ENCODE measurements at places on chromosomes 2 and 18.

GRCh38 chr2:201631041-201631440 is 12.3 kb downstream of the TMEM237 start:
- no peak for DNase-seq

GRCh38 chr2:55519938-55520885 is 694 bp downstream of the CFAP36 start:
- DNase-seq: peak; percentile 53

DNA sequence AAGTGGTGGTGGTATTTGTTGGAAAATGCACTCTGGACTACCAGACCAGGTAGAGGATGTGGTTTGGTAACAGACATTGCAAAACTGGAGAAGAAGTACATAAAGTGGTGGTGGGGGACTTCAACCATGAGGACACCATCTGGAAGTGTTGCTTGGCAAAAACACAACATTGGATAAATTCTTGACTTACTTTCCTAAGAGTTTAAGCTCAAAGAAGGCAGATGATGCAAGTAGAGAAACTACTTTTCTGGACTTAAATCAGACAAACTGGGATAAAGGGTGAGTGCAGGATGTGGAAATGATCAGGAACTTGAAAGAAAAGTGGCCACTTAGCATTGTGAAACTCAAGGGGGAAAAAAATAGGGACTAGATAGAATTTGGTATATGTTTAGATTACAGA is 487.4 kb downstream of the ZEB2 start:
- no peak for DNase-seq

GRCh38 chr2:9984217-9984739 is 32.8 kb downstream of the GRHL1 start:
- DNase-seq: peak; percentile 22

DNA sequence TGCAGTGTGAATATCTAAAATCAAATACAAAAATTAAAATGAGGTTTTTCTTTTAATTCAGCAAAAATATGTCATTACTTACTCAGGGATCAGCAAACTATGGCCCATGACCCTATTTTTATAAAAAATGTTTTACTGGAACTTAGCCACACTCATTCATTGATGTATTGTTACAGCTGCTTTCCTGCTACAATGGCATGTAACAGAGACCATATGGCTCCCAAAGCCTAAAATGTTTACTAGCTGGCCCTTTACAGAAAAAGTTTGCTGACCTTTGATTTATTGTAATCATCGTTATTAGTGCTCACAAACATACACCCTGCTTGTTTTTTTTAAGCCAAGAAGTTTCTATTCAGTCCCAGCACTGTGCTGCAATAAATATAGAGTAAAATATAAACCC is 120.3 kb downstream of the PLA2R1 start:
- no peak for DNase-seq

DNA sequence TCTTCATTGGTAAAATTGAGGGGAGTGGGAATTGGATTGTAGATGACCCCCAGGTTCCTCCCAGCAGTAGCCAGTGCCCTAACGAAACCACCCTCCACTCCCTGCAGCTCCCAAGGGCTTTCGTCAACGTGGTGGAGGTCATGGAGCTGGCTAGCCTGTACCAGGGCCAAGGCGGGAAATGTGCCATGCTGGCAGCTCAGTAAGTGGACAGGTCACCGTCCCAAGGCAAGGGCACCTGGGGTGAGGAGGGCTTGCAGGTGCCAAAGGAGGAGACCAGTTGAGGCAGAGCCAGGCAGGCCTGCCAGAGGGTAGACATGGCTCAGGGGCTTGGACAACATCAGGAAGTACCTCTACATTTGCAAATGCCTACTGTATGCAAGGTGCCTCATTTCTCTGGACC is 122.6 kb upstream of the PPP1CB start:
- DNase-seq: no peak

DNA sequence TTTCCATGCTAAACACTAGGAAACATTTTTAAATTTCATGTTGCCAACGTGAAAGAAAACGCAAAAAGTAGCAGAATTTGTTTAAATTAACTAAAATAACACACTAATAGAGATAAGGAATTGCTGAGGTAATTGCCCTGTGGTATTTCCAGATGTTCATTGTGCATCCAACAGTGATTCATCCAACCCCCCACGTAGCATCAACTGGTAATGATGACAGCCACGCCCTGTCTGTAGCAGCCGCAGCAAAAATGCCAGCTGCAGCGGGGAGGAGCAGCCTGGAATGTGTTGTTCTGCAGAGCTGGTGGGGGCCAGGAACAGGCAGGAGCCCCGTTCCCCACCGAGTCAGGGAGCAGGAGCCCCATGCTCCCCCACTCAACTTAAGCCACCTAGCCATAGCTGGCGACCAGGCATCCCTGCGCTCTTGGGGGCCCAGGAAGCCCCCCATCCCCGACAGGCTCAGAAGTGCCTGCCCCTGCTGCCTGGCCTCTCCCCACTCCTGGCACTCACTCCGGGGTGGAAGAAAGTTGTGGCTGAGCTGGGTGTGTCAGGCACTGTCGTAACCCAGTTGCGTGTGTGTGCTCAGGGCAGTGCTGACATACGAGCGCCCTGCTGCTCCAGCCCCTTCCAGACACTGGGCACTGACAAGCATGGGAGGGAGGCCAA is 695.1 kb upstream of the ACVR2A start:
- DNase-seq: no peak

DNA sequence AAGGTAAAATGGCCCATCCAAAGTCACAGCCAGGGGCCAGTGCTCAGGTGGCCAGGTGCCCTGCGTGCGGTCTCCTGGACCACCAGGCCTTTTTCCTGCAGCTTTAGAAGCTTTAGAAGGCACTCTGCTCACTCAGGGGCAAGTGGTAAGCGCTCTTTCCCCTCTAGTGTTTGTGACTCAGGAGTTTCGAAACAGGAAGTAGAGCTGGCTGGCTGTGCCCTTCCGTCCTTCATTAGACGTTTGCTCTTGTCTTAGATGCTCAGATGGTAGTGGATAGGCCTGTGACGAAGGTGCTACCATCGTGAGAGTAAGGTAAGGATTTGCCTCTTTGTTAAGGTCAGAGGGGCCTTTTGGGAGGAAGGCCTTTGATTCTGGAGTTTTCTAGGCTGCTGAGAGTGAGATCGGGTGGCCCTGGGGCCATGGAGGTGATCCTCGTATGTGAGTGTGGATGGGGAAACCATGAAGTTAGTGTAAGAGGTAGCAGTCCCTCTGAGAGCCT is at the start of gene CASP8:
Gene CASP8 (plus strand): TSS at position 235 of the 499 bp plus-strand sequence. CDS start 5,951 bp downstream, outside the sequence.
- DNase-seq: no peak

DNA sequence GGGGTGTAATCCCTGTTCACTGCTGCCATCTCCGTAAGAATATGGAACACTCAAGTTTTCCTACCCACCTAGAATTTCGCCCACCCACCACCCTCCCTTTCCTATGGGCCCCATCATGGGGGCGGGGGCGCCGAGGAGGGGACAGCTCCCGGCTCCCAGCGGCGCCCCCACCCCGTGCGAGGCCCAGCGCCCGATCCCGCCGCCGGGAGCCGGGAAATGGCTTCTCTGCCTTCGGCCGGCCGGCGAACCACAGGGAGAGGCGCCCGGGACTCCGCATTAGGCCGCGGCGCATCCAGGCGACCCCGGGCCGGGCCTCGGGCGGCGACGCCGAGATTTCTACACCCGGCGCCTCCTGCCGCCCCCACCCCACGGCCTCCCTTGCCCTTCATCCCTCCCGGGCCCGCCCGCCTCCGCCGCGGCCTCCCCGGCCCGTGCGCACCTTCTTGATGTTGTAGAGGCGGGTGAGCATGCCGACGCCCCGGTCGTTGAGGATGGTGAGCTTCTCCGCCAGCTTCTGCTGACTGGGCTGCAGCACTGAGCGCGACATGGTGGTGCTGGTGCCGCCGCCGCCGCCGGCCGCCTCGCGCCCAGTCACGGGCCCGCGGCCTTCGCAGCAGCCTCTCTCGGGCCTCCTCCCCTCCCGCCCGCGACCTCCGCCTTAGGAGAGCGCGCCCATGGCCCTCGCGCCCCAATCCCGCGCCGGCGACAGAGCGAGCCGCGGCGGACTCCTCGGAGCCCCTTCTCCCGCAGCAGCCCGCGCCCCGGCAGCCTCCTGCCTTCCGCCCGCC is 510 bp downstream of the NCKAP1 start:
- DNase-seq: peak; percentile 57

- no peak for DNase-seq
Measured at GRCh38 chr18:53665701-53666100, 558.8 kb downstream of the MBD2 start.

- DNase-seq: no peak
Measured at GRCh38 chr2:11805024-11805423, 58.6 kb downstream of the LPIN1 start.

DNA sequence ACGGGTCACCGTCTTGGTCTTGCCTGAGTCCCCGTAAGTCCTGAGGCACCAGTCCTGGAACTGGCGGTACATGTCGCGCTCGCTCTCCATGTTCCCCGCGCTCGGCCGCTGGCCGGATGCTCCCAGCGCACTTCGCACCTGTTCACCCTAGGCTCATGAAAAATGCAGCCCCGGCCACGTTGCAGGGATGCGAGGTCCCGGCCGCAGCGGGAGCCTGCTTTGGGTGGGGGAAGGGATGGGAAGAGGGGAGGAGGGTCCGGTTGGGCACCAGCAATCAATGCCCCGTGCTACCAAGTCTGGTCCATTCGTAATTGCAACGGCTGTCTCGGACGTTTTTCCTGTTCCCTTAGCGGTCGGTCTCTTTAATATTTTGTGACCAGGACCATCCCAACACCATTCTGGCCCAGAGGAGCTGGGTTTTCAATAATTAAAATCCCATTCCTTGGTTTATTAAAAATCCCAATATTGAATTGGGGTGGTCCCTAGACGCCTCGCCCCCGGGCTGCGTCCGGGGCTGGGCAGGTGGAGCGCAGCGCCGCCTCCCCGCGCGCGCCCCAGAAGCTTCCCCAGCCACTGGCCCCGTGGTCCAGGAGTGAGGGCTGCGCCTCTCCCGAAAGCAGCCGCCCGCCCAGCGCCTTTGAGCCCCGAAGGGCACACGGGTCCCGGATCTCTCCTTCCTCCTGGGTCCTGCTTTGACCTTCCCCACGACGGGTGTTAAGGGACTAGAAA is 1.4 kb downstream of the NOL4 start:
- no peak for DNase-seq

- DNase-seq: no peak
Measured at GRCh38 chr2:96819876-96820511, 3.9 kb downstream of the CNNM3 start.

- no peak for DNase-seq
Measured at GRCh38 chr2:228589115-228589514, 407.6 kb upstream of the SPHKAP start.

DNA sequence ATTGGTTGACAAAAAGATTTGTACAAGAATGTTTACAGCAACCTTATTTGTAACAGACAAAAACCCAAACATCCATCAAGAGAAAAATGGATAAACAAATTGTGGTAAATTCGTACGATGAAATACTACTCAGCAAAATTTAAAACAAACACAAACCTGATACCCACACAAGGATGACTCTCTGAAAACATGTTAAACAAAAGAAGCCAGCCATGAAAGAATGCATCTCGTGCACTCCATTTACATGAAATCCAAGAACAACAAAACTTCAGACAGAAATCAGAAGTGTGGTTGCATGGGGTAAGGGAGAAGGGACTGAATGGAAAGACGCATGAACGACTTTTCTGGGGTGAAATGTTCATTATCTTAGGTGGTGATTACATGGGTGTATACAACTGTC is 93.4 kb downstream of the SLC25A12 start:
- DNase-seq: no peak

- DNase-seq: no peak
Measured at GRCh38 chr2:63875131-63875527, 33.4 kb downstream of the UGP2 start.

DNA sequence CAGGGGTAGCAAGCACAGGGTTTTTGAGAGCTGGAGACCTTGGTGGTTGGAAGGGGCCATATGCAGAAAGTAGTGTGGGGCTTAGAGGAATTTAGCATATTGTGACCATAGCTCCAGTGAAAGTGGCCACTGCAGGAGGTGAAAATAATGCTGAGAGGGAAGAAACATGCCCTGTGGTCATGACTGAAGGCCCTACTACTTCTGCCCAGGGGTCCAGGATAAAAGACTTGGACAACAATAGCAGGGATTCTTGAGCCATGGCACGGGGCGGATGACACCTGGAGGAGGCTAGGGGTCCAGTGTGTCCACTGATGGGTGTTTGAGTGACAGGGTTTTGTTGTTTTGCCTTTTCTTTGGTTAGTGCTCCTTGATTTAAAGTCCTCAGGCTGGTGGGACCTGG is 694.6 kb downstream of the CPS1 start:
- DNase-seq: no peak

DNA sequence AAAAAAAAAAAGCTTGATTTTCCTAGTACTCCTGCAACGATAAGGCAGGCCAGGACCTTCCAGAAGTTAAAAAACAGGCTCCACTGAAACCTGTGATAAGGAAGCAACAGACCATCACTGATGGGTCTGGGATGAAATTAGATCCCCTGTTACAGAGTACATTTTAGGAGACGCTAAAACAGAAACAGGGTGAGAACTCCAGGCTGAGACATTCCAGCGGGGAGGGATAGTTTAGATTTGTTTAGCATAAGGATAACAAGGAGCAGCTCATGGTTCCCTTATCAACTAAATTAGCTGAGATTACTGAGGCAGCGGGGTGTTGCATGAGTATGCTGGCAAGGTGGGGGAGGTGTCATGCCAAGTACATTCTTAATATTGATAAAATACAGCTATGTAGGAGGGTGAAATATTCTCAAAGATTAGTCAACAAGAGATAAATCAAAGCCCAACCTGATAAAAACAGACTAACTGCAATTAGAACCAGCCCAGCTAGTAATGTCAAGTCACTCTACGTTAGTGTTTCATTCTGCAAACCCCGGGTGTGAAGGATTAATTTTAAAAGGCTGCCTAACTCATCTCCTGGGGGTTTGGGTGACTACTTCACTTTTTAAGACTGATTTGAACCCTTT is 75.0 kb upstream of the BZW1 start:
- DNase-seq: no peak

GRCh38 chr2:68250196-68250595 is 2.1 kb downstream of the PPP3R1 start:
- no peak for DNase-seq

DNA sequence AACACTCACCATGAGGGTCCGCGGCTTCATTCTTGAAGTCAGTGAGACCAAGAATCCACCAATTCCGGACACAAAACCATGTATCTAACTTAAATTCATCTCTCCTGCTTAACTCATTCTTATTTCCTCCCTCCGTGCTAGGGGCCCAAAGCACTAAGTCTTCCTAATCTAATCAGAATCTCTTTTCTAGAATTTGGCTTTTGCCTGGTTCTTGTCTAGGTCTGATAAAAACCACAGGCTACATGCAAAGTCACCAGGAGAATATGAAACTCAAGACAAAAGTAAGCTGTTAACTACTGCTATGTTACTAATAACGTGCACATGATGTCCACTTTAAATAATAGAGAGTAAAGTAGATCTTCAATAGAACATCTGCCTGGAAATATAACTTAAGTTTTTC is 69.9 kb downstream of the TRIP12 start:
- no peak for DNase-seq
